Peyer's patch (tissue), 4 donors: ENCODE measurements at places on chromosomes 4 and X. TPM values are rescaled to one million over a fixed set of nuclear protein-coding genes. Genes with fewer than 3 reads are reported as not detected.

DNA sequence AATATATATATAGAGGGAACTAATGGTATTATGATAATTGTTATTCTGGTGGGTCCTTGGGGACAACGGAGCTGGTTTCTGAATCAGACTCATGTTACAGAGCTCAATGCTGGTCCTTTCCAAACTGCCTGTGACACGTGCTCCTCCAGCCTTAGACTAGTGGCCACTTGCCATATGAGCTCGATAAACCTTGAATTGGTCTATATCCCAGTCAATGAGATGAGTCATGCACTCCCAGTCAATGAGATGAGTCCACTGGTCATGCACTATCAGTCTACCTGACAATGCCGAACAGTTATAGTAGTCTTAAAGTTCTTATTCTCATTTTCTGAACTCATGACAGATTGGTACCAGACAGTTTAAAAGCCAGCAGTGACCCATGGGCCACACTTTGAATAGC is 325.2 kb downstream of the LDB2 start:
- DNase-seq = no peak

DNA sequence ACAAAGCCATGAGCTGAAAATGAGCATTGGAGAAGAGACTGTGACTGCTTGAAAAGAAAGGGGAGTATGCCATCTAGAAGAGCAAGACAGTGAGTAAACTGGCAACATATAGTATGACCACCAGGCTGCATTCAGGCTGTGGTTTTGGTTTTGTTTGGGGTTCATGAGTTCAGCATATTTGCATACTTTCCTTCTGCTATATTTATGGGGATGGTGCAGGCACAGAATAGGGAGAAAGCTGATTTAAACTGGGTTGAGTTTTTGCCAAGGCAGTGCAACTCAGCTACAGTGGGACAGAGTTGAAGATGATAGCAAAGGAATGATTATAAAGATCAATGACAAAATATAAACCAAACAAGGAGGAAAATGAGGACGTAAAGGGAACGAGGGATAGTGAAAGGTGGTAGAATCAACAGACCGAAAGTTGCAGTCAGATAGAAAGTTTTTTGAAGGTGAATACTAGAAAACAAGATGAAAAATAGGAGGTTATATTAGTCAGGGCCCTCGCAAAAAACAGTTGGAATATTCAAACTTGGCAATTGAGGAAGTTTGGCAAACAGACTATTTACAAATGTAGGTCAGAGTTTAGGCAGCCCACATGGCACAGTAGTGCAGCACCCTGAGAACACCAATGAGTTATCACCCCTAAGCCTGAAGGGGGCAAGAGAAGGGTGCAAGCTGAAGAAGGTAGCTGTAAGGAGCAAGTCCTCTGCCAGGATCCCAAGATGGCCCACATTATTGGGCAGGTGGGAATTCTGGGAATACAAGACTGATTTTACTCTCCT is 114.8 kb upstream of the MAP9 start:
- no peak for DNase-seq

GRCh38 chr4:86497980-86498862 is 95.9 kb upstream of the PTPN13 start:
- DNase-seq = no peak

- no peak for DNase-seq
These were observed 61.1 kb upstream of the VAMP7 start for GRCh38 chrX:155819966-155820491.

GRCh38 chr4:135277980-135278315 is 1076.4 kb upstream of the PABPC4L start:
- DNase-seq = no peak

DNA sequence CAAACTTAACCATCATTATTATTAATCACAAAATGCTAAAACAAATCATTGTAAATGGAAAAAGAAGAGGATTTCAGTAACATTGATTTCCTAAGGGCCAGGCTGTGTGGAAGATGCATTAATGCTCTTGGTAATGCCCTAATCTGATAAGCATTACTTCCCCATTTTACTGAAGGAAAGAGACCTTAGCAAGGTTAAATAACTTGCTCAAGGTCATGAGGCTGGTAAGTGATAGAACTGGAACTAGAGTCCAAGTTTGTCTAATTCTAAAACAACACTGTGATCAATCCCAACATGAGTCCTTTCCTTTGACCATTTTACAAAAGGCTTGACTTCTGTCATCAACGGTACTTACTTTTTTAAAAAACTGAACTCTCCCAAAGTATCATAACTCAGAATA is 32.6 kb downstream of the ADAMTS3 start:
- no peak for DNase-seq

GRCh38 chrX:21962361-21962760 is 21.9 kb downstream of the SMS start:
- DNase-seq = no peak

The BEND2 gene
- not detected for total RNA-seq

The TACR3 gene
- total RNA-seq = not detected

GRCh38 chr4:182823576-182823975 is 93.6 kb downstream of the DCTD start:
- no peak for DNase-seq

DNA sequence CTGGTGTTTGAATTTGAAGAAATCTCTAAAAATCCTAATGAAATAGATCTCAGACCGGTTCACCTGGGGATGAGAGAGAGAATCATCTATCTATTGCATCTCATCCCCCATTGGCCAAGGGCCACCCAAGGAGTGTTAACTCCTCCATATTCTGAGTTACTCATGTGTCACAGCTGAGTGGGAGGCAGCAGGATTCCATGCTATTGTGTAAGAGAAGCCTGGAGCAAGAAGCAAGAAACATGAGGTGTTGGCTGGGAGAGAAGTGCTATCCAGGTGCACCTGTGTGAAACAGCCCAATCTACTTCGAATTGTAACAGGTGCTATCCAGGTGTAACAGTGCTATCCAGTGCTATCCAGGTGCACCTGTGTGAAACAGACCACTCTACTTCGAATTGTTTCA is 150.3 kb upstream of the MAOA start:
- DNase-seq = no peak
